Activated CD4-positive, CD25-positive, alpha-beta regulatory T cell (primary cell): ENCODE measurements at places on chromosomes 16 and 17.

GRCh38 chr17:46053911-46054534, 55.0 kb downstream of the STH start:
- no peak for DNase-seq

DNA sequence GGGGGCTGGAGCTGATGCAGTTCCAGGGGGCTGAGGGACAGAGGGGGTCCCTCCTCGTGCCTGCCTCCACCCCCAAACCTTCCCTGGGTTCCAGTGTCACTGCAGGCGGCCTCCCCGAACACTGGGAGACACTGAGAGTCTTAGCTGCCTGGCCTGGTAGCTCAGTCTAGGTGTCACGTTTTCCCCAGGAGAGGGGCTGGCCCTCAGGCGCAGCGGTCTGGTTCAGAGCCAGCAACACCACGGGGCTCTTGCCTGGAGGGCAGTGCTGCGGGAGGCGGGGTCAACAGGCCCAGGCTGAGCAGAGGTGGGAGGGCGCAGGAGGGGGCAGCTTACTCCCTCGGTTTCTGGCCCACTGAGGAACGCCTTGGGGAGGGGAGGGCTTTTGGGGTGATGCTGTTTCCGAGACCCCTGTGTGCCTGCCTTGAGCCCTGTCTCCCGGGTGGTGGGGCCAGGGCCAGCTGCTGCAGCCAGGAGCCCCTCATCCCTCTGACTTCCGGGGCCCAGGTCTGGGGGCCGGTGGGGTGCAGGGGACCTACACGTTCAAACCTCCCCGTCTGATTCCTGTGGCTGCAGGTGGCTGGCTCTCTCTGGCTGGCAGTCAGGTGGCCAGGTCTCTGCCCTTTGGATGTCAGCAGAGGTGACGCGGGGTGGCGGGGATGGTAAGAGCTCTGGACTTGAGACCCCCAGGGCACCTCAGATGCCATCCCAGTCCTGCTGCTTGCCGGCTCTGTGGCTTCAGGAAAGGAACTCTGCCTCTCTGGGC, 89.3 kb upstream of the GSE1 start:
- DNase-seq, result no peak

GRCh38 chr17:44360826-44361225, 2.8 kb downstream of the FAM171A2 start:
- no peak for DNase-seq

GRCh38 chr16:2223942-2224486, 623 bp downstream of the E4F1 start:
- DNase-seq, result peak; percentile 35

- DNase-seq, result no peak
Observed at GRCh38 chr17:36182176-36183000, 6.0 kb upstream of the TBC1D3B start.

- no peak for DNase-seq
Observed at GRCh38 chr17:30517786-30518185, 40.6 kb downstream of the GOSR1 start.

- DNase-seq, result no peak
Observed at GRCh38 chr16:58012481-58012880, 11.3 kb downstream of the USB1 start.

- DNase-seq, result no peak
Observed at GRCh38 chr17:6509031-6509771, 47.2 kb downstream of the PITPNM3 start.

DNA sequence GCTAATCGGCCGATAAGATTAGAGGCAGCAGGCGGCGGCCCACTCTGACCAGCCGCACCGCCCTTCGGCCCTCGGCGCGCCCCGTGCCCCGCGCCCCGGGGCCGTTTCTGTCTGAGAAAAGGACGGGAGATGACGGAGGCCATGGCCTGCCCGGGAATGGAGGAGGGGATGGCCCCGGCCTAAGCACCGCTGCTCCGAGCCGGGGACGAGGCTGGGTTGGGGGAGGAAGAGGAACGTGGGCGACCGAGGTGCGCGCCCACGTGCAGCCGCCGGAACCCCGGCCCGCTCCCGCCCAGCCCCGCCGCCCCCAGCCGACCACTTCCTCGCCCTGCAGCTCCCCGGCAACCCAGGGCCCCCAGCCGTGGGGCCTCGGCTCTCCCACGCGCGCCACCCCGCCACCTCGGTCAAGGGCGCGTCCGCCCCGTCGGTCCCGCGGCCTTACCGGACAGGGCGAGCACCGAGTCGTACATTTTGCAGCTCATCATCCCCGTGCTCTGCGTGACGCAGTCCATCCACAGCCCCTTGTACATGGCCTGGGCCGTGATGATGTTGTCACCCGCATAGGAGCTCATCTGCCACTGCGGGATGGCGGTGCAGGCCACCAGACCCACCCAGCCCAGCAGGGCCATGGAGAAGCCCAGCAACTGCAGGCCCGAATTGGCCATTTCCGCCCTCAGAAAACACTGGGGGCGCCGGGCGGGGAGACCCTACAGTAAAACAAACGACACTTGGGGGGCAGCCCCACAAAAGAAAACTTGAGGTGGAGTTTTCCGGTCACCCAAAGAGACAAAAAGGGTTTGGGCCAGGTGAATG, 693 bp downstream of the CLDN7 start:
- DNase-seq, result no peak

DNA sequence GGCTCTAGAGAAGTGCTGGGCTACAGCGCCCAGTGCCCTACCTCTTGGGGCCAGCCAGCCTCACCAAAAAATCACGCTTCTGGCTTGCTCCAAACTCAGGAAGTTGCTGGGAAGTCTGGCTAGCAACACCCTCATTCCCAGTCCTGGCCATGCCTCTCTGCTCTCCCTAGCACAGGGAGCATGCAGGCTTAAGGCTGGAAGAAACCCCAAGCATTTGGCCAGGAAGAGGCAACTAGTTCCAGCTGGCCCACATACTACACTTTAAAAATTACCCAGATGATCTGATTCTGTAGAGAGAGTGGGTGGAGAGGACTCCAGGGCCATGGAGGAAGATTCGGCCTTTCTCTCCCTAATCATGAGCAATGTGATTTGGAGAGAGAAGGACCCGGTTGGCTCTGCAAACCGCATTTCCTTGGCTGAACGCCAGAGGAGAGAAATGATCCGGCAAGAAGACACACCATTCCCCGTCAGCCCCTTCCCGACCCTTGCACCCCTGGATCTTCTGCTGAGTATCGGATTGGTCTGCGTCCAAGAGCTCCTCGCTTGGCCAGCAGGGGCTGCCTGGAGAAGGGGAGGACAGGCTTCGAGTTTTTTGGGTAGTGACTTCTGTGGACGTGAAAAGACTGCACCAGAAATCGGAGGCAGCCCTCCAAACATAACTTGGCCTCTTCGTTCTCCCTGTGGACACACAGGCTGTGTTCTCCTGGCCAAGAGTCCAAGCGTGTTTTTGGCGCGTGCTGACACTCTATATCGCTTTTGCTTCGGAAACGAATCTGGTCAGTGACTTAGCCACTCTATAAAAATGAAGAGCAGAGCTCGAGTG, 406.3 kb downstream of the WWOX start:
- DNase-seq, result no peak

DNA sequence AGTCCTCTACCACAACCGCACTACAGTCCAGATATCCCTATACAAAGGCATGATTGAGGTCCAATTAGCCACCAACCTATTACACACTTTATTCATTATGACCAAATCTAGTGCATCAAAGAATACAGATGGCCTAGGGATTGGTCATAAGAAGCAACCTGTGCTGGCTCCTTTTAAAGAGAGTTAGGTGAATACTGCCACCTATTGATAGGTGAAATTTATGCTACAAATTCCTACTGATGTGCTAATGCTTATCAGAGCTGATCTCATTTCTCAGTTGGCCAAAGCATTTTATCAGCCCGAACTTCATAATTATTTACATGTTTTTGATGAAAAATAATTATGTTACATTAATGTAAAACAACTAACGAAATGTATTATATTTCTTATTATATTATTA, 166.3 kb downstream of the ANKFN1 start:
- no peak for DNase-seq

DNA sequence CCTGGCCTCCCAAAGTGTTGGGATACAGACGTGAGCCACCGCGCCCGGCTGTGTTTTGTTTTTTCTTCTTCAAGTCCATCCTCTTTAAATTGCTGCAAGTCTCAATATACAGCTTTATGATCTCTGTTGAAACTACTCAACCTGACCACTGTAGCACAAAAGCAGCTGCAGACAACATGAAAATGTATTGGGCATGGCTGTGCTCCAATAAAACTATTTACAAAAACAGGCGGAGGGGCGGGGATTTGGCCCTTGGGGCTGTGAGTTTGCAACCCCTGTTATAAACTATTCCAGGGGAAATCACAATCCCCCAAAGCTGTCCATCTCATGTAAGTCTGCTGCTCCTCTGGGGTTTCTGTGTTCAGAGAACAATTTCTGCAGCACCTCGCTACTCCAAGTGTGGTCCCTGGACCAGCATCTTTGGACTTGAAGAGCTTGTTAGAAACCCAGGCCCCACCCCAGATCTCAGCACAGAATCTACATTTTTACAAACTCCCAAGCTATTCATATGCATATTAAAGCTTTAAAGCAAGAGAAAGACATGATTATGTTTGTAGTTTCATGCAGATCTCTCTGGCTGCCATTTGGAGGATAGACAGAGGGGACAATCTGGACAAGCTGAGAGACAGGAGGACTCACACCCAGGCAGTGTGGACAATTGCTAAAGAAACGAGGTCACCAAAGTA, 33.6 kb downstream of the TEKT5 start:
- DNase-seq, result no peak

GRCh38 chr16:15874745-15875314, 13.6 kb downstream of the CEP20 start:
- no peak for DNase-seq
